Uterus (tissue), 4 donors: ENCODE measurements at places on chromosomes 13 and 19.

GRCh38 chr13:59442944-59443486 is 720.7 kb downstream of the DIAPH3 start:
- no peak for DNase-seq

GRCh38 chr13:51488212-51488611 is 35.4 kb upstream of the INTS6 start:
- DNase-seq: no peak

DNA sequence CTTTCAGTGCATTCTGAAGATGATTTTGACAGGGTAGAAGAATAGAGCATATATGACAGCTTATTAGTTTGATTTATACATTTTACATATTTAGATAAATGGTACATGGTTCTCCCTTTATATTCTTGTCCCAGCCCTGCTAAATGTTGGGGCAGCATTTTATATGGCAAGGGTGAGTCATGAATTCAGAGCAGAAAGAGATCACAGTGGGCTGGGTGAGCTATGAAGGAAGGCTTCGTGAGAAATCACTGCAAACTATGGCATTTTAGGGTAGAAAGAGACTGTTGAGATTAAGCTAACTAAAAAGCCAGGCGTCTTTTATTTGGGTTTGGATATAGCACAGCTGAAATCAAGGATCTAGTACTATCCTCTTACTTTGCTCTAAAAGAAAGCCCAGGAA is 23.9 kb upstream of the METTL21C start:
- DNase-seq: no peak

GRCh38 chr19:17292301-17293074 is 10.7 kb downstream of the ABHD8 start:
- DNase-seq: peak; percentile 66

DNA sequence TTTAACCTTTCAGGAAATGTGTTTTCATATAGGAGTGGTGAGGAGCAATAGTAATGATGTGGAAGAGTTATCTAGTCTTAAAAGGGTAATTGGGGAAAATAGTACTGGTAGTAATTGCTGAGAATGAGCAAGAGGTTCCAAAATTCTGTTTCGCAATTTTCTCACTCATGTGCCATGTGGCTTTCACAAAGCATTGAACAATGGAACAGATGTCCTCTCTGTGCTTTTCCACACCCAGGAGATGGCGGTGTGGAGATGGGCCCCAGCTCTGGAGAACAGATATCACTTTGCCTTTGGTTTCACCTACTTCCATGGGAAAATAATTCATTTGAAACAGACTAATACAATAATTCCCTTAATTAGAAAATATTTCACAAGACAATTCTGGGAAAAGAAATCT is 170.0 kb upstream of the SLC10A2 start:
- DNase-seq: no peak

- DNase-seq: no peak
Observed at GRCh38 chr19:47106821-47107201, 6.8 kb downstream of the ZC3H4 start.

- DNase-seq: no peak
Observed at GRCh38 chr13:20699715-20700114, 3.8 kb upstream of the IL17D start.

DNA sequence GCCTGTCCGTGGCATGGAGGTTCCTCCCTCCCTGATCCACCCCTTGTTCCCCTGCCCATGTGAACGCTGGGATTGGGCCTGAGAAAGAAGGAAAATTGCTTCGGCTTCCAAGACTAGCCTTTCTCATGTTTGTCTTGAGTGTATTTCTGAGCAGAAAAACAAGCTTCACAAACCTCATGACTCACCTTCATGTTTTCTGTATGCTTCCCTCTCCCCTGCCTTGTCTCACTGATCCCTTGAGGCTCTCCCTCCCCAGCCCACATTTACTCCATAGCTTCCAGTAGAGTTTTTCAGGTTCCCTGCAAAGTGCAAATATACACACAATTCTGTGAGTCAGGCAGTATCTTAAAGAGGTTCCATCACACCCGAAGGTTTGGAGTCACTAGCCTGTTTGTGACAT is 572.4 kb downstream of the UQCRFS1 start:
- DNase-seq: no peak

DNA sequence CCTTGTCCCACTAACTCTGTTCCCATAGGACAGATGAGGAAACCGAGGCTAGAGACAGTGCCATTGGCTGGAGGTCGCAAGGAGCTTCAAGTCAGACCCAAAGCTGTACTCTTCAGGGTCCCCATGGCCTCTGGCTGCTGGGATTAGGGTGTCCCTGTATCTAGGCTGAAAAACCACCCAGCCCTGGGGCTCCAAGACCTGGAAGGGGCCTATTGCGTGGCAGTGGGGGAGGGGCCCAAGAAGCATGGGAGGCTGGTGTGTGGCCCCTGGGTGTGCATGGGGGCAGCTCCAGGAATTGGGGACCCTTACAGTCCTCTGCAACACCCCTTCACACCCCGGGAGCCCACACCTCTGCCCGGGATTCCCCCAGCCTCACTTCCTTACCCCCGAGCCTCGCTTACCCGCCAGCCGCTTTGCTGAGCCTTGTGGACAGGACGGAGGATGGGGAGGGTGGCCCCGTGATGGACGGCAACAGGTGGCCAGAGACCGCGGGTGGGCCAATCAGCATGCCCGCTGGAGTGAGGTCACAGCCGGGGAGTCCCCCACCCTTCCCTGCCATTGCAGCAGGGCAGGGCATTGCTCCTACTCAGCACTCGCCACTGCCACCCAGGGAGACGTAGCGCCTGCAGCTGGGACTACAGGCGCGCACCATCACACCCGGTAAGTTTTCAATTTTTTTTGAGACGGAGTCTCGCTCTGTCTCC is at the start of gene JSRP1:
JSRP1 (minus strand) TSS at position 436 of the 704 bp plus-strand sequence. CDS start 1,103 bp downstream, outside the sequence.
- no peak for DNase-seq

GRCh38 chr13:97976610-97977521 is 23.4 kb downstream of the IPO5 start:
- no peak for DNase-seq

GRCh38 chr19:13057744-13058143 is 44.9 kb downstream of the LYL1 start:
- no peak for DNase-seq
